ENCODE measurements at places on chromosomes 6 and 20.

GRCh38 chr6:20955131-20955530 lies 420.9 kb downstream of the CDKAL1 start:
- no peak for DNase-seq

- DNase-seq, result no peak
These were observed 259.4 kb downstream of the TAF4 start for GRCh38 chr20:61806314-61806713.

GRCh38 chr6:158766621-158767455 lies 52.3 kb downstream of the EZR start:
- DNase-seq, result no peak

DNA sequence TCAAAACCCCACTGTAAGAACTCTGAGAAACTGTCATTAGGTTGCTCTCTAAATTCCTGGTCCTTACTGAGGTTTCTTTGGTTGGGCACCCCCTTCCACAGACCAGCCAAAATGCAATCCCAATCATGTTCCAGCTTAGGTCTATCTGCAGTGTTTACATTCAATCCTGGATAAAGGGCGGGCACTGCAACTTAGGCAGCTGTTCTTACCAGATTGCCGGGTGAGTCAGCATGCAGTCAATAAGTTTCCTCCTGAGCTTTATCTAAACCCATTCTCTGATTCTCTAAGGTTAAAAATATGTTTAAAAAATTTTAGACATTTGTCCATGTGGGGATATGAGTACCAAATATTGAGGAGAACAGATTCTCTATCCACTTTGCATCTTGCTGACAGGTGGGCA lies 197.8 kb downstream of the HAO1 start:
- no peak for DNase-seq

DNA sequence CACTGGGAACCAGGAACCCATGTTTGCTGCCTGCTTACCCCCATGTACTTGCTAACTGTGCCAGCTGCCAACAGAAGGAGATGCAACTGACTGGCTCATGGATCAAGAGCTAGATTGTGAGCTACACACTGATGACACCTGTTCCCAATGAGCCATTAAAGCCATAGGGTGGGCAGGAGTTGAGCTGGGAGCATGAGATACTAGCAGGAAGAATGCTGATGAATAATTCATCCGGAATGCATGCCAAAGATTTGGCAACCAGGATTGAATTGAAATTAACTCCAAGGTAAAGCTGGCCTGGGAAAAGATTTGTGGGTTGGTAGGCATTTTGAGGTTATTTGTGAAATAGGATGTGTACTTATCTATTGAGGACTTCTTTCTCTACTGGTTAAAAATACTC lies 631.1 kb downstream of the KIF16B start:
- no peak for DNase-seq

DNA sequence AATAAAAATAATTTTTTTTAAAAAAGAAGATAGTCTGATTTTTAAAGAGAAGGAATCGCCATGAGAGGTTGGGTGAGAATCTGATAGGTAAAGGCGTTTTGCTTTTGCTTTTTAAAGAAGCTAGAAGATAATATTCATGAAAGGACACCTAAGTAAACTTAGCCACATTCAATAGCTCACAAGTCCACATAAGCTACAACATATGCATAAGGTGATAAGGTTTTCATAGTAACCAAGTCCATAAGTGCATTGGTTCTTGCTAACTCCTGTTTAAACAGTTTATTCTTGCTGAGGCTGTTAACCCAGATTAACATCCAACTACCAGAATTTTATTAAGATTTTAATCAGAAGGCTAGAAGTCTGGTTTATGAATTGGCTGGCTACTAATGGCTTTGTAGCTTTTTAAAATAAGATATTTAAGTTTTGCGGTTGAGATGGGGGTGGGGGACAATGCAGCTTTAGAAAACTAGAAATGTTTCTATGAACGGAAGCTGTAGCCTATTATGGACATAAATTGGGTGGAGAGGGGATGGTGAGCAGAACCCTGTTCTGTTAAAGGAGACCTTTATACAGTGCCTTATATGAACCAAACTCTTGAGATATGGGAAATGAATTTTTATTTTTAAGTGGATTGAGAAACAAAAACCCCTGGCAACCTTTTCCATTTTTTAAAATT lies 235.1 kb downstream of the ZFAND3 start:
- DNase-seq, result no peak

GRCh38 chr6:87430499-87430898 lies 22.7 kb downstream of the CFAP206 start:
- DNase-seq, result no peak

DNA sequence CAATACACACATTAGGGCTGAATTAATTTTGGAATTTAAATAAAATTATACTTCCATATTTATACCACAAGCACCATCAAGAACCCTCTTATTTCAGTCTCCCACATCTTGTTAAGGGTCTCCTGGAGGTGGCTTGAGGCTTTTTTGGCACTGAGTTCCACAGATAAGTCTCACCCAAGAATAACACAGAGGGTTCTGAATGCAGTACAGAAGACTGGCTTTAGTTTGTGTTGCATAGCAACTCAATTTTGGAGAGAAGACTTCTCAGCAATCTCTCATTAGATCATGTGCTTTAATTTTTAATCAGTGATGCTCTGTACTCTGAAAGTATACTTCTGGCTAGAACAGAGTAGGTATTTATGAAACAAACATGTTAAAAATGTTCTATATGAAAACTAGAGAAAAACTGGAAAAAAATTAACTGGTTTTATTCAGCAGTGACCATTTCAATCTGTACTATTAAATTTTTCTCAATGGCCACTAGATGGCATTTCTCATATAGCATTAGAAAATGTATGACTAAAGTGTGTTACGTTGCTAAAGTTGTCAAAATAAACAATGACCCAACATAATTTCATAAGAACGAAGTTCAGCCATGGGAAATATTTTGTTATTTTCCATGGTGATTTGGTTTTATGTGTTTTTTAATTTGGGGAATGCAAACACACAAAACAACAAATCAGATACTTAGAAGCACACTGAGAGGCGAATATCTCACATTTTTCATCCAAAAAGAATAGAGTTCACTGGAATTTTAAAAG lies 32.7 kb upstream of the MAP7 start:
- no peak for DNase-seq

DNA sequence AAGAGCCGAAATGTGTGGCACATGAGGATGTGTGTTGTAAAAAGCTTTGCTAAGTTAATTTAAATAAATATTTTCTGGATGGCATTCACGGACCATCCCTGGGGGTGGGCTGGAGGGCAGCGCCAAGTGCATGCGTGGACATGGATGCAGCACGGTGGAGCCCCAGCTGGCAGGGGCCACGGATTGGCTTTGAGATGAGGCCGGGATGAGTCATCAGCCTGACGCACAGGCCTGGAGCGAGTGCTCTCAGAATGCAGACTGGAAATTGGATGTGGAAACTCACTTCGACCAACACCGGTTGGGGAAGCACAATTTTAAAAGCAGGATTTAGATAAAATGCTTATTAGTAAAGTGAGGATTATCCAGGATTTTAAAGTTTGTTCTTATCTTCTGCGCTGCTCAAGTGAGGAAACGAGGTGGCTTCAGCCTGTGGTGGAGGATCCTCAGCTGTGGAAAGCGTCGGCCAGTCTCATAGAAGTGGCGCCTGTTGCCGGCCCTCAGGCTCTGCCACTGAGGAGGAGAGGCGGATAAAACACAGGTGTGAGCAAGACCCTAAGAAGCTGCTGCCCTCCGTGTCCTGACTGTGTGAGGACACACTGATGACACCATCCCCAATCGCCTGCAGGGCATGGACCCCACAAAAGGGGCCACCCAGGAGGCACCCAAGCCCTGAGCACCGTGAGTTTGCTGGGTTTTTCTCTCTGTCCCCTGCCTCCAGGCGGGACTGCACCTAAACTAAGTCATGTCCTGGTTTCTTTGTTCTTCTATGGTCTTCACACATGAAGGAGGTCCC lies 279.7 kb downstream of the CDH4 start:
- no peak for DNase-seq

DNA sequence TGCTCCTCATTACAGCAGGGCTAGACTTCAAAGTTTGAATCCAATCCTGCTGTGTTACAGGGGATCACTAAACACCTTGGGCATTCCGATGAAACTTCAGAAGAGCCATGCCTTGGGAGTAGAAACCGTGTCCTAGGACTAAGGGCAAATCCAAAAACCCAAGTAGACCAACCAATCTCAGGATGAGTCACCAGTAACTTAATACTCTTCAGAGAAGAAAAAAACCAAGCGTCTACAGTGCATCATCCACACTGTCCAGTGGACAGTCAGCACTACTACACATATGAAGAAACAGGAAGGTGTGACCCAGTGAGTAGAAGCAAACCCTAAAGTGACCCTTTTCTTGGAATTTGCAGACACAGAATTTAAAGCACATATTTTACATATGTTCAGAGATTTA lies 39.5 kb upstream of the VAPB start:
- no peak for DNase-seq

DNA sequence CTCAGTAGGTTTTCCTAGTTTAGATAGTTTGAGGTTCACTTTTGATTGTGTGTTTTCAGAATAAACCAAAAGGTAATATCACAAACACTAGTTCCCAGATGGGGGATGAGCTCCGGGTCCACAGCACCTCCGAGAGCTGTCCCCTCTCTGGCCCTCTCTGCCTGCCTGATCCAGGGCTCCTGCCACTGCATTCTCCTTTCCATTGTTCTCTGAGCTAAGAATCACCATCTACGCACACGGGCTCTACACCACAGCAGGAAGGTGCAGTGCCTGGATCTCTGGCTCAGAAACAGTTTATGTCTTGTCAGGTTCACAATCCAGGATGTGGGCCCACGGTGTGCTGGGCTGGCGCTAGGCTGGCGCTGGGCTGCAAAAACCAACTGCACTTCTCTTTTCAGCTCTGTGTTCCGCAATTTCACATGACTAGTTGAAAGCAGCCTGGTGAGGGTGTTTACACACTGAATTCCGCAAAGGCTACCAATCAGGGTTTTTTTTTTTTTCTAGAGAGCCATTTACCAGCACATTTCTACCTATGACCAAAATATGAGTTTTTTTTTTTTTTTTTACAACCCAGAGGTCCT lies 167.5 kb downstream of the SOD2 start:
- DNase-seq, result no peak

- no peak for DNase-seq
These were observed 766.5 kb downstream of the BCKDHB start for GRCh38 chr6:80872951-80873308.

DNA sequence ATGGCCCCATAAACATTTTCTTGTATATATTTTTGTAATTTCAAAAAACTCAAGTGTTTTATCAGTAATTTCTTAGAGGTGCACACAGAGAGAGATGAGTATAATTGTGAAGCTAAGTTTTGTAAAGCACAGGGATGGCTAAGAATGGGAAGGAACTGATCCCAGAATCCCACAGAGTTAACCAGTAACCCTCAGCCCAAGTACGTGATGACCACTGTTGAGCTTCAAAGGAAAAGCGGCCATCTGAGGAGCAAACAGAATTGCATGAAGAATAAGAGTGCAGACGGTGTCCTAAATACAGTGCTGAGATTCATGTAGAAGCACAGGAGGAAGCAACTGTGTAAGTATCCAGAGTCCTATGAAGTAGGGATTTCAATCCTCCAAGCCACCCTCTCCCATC lies 28.1 kb upstream of the HLA-C start:
- DNase-seq, result no peak

DNA sequence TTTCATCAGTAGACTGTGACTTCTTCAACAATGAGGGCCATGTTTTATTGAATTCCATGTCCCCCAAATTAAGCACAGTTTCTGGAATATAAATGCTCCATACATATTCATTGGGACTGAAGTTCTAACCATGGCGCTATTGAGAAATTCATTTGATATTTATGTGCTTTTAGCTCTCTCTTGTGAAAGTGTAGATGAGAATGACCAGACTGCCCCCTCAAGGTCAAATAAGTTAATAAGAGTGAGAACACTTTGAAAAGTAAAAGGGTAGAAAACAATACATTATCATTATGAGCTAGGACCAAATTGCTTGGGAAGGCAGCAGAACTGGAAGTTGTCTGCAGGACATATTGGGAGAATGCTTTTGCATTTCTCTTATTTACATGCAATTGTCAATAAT lies 597.9 kb downstream of the EPM2A start:
- DNase-seq, result no peak

DNA sequence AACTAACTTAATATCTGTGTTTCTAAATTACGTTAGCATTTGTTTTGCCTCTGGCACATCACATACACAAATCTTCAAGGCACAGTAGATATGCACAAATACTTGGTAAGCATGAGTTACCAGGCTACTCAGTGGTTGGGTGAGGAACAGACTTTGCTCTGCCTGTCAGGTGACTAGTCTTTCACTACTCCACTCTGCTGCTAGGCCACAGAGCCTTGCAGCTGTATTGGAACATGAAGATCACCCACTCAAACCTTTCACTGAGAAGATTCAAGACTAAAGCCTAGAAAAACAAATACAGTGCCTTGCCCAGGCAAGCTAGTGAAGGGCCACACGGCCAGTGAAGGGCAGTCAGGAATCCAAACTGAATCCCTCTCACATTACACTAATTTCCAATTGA lies 47.0 kb downstream of the DTNBP1 start:
- no peak for DNase-seq

DNA sequence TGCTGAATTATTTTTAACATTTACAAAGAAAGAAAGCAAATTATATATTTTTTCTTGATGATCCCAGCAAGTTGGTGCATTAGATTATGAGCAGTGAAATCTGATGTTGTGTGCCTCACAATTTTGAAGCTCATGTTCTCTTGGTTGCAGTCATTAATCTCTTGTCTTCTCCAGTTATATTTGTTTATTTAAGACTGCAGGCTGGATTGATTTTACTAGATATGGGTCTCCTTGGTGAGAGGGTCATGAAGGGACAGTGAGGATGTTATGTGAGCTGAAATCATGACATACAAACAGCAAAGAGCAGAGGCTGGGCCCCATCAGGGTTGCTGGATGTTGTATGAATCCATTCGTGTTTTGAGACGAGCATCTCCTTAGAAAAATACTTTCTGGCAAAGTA lies 64.2 kb upstream of the AKIRIN2 start:
- no peak for DNase-seq

- DNase-seq, result no peak
These were observed 22.6 kb upstream of the DSP start for GRCh38 chr6:7518877-7519276.

DNA sequence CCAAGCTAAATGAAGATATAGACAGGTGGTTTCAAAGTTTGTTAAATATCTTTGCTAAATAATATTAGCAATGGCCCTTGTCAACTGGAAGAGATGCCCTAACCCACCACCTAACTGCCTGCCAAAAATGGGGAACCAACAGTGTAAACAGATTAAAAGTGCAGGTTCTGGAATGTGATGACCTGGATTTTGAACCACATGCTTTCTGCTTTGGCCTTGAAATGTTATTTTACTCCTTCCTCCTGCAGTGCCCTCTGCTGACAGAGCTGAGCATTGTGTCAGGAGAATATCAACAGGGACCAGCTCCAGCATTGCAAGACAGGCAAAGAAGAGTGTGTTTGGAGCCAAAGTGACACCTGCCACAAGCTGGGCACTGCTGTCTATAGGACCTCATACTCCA lies 226.6 kb downstream of the MYLK4 start:
- DNase-seq, result no peak

- no peak for DNase-seq
These were observed 6.5 kb upstream of the ABHD12 start for GRCh38 chr20:25397096-25397495.
